Activated CD4-positive, alpha-beta T cell treated with anti-CD3 and anti-CD28 coated beads for 36 hours (primary cell): ENCODE measurements at places on chromosomes 1 and 21.
A peak's percentile ranks its signal among the peaks of the same experiment; 100 is the strongest.

DNA sequence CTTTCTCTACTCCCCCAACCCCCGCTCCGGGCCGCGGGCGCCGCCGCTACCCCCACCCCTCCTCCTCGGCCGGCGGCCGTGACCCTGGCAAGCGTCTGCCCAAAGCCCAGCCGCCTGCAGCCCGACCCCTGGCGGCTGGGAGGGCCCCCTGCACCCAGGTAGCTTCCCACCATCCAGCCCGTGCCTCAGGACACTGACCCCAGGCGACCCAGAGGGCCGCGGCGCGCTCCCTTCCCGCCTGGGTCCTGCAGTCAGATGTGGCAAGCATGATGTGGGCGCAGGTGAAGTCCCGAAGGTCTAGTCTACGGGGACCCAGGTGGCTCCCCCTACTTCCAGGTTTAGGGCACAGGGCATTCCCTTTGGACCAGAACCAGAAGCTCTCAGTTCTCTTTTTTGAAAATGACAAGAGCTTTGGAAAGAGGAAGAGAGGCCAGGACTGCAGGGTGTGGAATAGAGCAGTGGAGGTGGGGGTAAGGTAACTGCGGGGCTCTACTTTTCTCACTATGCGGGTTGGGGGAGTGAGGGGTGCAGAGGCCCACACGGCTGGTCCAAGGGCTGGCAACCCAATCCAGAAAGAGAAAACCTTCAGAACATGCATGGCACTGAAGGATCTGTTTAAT, at the start of gene DENND4B:
Gene DENND4B (minus strand): TSS at position 97 of the 620 bp plus-strand sequence. CDS start 2,344 bp downstream, outside the sequence.
- DNase-seq: peak; percentile 87

DNA sequence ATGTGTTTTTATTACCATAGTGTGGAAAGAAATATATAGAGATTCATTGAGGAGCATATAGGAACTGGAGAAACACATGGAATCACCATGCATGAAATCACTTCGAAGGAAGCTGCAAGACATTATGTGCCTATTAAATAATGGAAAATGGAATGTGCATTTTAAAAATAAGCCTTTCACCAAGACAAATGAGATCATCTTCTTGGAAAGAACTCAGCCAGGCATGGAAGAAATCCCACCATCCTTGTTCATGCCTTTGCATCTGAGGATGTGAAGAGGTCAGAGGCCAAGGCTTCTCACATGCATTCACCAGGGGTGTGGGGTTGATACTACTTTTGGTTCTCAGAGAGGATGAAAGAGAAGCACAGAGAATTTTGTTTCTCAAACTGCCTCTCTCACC, 50.0 kb downstream of the C1orf198 start:
- DNase-seq: no peak

DNA sequence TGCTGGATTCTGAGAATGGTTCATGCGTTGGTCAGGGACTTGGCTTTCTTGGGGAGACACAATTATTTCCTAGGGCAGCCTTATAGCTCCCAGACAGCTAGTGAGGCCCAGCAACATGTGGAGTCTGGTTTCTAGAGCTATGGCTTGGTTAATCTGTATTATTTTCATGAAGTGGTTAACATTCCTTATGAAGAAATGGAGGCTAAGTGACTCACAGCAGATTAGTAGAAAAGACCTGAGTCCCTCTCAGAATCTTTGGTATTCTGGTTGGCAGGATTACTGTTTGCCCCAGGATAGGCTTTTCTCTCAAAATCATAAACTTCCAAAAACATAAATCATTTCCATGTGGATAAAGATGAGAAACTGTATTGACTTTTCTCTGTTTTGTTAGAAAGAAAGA, 42.3 kb downstream of the DUSP10 start:
- no peak for DNase-seq

DNA sequence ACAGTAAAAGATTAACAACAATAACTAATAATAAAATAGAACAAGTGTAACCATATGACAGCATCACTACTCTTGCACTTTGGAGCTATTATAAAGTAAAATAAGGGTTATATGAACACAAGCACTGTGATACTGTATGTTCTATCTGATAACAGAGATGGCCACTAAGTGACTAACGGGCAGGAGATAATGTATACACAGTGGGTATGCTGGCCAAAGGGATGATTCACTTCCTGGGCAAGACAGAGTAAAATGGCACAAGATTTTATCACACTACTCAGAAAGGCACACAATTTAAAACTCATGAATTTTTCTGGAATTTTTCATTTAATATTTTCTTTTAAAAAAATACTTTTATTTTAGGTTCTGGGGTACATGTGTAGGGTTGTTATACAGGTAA, 12.3 kb downstream of the SLC9C2 start:
- no peak for DNase-seq

DNA sequence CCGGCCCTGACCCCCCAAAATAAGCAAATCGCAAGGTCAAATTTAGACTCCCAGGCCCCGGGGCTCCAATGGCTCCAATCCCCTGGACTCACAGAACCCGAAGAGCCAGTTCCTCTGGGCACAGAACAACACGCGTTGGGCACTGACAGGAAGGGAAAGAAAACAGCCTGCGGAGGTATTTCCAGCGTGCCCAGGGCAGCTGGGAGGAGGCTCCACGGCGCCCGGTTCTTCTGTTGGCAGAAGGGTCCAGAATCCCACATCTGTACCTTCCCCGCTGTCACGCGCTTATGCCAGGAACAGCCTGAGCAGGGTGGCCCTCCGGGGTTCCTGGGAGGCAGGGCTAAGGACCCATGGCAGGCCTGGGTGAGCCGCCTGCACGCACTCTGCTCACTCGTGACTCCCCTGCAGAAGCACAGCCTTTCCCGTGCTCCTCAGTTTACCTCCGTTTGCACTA, 85.5 kb downstream of the RIPK4 start:
- no peak for DNase-seq

DNA sequence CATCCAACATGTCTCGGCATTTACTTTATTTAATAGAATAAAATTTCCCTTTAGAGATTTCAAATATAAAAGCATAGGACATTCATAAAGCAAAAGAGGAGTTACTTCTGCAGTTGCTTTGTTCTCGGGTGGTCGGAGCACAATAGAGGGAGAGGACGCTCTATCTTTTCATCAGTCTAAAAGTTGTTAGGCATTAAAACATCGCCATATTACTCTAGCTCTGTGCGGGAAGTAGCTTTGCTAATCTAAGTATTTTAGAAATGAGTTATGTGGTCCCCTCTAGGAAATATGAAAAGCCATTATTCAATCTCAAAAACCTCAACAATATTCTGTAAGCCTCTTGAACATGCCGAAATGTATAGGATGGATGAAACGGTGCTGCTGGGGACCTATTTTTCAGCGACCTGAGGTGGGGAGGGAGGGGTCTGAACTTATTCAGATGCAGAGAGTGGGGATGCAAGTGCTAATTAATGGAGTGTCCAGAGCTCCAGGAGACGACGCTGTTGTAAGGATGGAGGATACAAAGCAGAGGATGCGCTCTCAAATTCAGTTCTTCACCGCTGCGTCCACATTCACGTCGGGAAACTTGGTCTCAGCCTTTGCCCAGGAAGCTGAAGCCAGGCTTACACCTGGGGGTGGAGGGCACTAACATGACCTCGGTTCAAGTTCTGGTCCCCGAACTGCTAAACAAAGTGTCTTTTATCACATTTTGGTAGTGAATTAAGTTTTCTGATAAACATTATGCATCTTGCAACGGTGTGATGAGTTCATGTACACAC, 6.3 kb downstream of the CDKN2C start:
- no peak for DNase-seq
